NCI-H1105 (cell line): ENCODE measurements at places on chromosomes 1 and 21.

DNA sequence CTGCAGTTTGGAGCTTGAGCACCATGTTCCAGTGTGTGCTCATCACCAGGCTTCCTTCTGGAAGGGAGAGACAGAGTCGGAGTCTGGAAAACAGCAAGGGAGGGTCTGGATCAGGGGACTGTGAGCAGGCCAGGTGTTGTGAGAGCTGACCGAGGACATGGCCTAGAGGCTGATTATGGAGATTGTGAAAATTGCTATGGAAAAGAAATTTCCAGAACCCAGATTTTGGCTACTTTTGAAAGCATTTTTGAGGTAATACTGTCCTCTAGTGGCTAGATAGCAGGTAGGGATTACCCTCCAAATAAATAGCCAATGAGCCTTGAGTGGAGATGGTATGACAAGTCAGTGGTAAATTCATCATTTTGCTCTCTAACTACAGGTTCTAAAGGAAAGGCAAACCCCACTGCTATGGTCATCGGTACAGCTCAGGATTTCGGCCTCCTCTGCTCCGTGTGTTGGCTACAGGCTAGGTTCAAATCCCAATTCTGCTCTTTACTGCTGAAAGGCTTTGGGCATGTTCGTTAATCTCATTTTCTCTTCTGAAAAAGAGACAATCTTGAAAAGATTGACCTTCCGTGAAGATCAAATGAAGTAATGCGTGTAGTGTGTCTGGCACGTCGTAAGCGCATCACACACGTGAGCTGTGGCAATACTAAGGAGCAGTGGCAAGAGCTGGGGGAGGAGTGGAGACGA, 1.0 kb upstream of the HAO2 start:
- peak; percentile 6 for DNase-seq

- DNase-seq, result no peak
Measured at GRCh38 chr1:67683316-67683715, 1.7 kb upstream of the GADD45A start.

- DNase-seq, result peak; percentile 24
Measured at GRCh38 chr1:204348722-204349121, 11.0 kb downstream of the PLEKHA6 start.

DNA sequence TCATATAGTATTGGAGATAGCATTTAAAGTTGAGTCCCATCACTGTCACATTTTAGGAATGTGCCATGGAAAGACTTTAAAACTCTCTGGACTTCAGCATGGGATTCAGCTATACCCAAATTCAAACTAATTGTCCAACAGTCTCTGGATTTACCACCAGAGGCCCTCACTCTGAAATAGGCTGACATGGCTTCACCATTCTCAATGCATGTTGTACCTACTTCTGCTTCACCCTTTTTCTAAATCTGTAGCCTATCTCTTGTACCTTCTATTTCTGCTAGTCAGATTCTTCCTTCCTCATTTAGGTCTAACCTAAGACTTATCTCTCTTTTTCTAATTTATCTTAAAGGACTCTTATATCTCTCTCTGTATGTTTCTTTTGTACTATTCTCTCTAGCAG, 512.7 kb upstream of the ZRANB2 start:
- DNase-seq, result no peak

GRCh38 chr21:18142655-18143054, 102.0 kb upstream of the CHODL start:
- peak; percentile 88 for DNase-seq

GRCh38 chr1:159170639-159171038, 776 bp upstream of the CADM3 start:
- DNase-seq, result no peak

DNA sequence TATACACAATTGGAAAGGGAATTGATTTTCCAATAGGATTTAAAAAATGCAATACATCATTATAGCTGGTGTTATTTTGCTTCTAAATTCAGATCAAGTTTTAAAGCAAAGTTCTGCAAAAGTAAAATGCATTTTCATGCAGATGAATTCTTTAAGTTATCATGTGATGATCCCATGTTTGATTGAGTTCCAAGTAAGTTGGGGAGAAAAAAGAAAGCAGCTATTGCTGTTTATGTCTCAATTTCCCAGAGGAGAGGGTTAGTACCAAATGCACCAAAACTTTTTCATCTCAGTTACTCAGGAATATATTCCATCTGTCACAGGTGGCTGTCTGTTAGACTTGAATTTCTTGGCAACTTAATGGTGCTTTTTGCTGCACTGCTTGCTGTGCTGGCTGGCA, 29.7 kb downstream of the HSPA13 start:
- DNase-seq, result no peak

DNA sequence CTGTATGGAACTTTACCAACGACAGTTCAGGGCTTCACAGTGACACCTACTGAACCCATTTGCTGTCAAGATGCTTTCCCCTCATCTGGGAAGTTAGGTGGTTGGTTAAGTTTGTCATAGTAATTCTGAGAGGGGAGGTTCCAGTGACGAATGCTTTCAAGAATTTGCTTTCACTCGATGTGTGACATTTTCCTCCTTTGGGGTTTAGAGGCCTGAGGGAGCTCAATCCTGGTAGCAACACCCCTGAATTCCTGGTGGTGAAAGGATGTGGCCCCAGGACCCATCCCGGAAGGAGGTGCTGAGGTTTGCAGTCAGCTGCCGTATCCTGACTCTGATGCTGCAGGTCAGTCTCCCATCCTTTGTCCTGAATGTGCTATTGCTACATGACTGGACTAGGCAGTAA, 2.8 kb downstream of the PIGV start:
- DNase-seq, result no peak

DNA sequence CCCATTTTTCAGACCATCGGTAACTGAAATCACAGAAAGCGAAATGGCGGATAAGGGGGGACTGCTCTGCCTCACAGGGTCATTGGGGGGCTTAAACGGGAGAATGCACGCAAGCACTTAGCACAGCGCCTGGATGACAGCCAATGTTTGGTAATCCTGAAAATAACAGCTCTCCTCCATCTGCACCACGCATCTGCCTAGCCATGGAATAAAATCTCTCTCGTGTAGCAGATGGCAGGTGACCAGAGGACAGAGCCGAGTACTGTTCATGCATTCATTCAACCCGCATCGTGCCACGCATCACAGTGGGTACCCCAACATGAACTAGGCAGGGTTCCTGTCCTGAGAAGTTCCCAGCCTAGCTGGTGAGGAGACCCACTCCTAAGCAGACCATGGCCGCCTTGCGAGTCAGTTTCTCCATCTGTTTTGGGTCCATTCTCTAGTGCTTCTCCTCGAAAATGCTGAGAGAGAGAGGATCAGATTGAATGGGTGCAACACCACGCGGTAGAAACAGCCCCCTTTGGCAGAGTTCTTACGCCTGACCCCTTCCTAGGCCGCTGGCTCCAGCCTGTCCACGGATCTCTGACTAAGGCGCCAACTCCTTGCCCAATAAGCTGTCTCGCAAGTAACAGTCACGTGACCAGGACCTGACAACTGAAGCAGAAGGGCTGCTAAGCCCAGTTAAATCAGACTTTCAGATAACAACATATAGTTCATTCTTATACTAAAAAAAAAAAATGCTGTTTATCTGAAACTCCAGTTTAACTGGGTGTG, 7.3 kb downstream of the SLC1A7 start:
- DNase-seq, result peak; percentile 26

DNA sequence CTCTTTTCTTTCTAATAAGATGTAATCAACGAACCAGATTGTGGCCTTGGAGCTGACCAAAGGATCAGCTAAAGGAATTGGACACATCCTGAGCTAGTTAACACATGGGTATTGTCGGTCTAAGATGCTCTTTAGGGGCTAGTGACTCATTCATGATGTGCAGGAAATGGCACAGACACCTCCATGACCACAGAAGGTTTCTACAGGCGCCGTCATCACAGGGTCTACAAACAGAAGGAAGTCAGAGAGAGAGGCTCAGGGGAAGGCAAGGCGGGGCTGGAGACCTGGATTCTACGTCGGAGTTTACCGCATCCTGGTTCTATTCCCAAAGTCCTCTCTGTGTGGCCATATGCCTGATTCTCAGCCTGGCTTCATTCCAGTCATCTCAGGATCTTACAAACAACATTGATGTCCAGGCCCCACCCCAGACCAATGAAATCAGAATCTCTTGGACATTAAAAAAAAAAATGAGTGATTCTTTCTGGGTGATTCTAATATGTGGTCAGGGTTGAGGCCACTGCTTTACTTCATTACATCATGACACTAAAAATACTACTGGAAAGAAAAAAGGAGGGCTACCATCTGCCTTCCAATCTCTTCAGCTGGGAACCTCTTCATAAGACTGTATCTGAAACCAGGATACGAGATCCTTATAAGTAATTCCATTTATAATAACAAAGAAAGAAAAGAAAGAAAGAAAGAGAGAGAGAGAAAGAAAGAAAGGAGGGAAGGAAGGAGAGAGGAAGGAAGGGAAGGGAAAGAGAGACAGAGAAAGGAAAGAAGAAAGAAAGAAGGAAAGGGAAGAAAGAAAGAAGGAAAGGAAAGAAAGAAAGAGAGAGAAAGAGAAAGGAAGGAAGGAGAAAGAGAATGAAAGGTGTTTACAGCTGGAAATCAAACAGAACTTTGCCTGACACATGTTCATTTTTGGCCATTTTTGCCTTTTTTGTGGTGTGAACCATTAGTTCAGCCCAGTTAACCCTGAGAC, 11.6 kb upstream of the KCNJ15 start:
- DNase-seq, result no peak
